Smooth muscle cell of trachea (primary cell): ENCODE measurements at places on chromosomes 6 and 20. TPM values are rescaled to one million over a fixed set of nuclear protein-coding genes. Genes with fewer than 3 reads are reported as not detected.

The PLN gene
- total RNA-seq, result under 0.01 TPM in 1 of 2 replicates, not detected in the other

The TSBP1 gene
- not detected in 2 replicates for total RNA-seq

The PPIL6 gene
- 2.2 and 3.8 TPM in 2 replicates for total RNA-seq

The SLC17A2 gene
- not detected in 2 replicates for total RNA-seq

The NHLRC1 gene
- 4.7 and 5.6 TPM in 2 replicates for total RNA-seq

The MCHR2 gene
- total RNA-seq, result not detected in 2 replicates

The GNMT gene
- 0.15 and 0.17 TPM in 2 replicates for total RNA-seq

The SLC22A1 gene
- 0.44 and 1.3 TPM in 2 replicates for total RNA-seq

The TRIM10 gene
- not detected in 2 replicates for total RNA-seq

The CST2 gene
- not detected in 2 replicates for total RNA-seq

The MEI4 gene
- not detected in 2 replicates for total RNA-seq
